Glomerular endothelial cell (primary cell): ENCODE measurements at places on chromosomes 4 and X. TPM values are rescaled to one million over a fixed set of nuclear protein-coding genes. Genes with fewer than 3 reads are reported as not detected.

DNA sequence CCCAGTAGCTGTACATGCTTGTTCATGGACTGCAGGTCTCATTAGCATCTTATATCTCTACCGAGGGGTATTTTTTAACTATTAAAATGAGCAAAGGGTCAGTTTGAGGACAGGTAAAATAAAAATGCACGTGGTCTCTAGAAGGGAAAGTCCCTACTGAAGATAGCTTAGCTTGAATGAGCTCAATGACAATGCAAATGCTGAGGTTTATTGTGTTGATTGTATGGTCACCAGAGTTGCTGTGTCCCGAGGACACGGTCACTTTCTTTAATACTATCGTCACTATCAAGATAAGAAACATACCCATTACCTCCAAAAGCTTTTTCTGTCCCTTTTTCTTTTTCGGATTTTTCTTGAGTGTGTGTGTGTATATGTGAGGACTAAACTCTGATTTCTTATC is 250.5 kb upstream of the PRKX start:
- no peak for DNase-seq

DNA sequence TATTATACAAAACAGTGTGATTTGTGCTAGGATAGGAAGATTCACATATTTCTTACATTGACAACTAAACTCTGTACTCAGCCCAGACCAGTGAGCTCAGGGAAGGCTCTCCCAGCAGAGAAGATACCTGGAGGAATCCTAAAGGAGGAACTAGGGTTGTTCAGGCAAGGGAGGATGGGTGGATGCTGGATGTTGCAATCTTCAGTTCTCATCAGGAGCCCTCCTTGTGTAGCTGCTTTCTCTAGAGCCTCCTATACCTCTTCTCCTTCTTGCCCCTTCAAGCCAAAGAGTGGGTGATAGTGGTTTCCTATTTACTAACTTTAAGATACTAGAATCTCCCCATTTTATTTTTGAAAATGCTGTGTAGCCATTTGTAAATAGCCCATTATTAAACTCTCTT is 117.3 kb downstream of the NKX6-1 start:
- DNase-seq, result no peak

ZBTB33 gene
- total RNA-seq, result 19.1 and 19.4 TPM in 2 replicates

DNA sequence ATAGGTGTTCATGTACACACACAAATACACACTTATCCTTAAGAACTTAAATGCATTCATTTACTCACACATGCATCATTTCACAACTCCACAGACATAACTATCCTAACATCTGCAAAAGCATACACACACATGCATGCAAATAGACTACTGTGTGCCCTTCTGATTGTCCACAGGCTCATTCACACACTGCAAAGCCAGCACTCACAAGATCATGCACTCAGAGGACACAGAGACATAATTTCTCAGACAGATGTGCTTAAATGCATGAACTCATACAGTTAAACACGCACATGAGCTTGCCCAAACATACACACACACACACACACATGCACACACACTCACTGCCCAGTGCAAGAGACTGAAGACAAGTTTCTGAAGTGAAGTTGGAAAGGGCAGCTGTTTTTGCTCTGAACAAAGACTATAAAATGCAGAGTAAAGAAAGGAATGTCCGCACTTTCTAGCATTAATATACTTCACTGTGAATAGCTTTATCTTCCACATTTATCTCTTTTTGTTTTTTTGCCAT is 1018.0 kb upstream of the HS3ST1 start:
- DNase-seq, result no peak

MUC7 gene
- total RNA-seq, result not detected in 2 replicates

C4orf36 gene
- not detected in 2 replicates for total RNA-seq

- no peak for DNase-seq
Measured at GRCh38 chrX:39677978-39678791, 419.6 kb downstream of the BCOR start.

AADAT gene
- 2.2 and 9.7 TPM in 2 replicates for total RNA-seq

- DNase-seq, result no peak
Measured at GRCh38 chr4:101348995-101349800, 1.9 kb upstream of the PPP3CA start.
